Urinary bladder (tissue), 4 donors: ENCODE measurements at places on chromosomes 6 and 20.

DNA sequence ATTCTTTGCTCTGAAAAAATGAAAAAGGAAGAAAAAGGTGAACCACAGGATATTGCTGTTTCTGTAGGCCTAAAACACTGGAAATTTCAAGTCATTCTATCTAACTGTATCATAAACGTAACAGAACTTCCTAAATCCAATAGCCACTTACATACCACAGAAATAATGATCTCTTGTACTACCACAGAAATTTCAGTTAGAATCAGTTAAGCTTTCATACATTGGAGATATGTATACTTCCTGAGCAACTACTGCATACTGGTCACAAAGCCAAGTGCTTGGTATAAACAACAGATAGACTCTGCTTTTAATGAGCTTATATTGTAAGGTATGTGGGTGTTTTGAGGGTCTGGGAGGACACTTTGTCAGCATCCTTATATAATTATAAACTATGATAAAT lies 38.6 kb downstream of the VTA1 start:
- DNase-seq: no peak

DNA sequence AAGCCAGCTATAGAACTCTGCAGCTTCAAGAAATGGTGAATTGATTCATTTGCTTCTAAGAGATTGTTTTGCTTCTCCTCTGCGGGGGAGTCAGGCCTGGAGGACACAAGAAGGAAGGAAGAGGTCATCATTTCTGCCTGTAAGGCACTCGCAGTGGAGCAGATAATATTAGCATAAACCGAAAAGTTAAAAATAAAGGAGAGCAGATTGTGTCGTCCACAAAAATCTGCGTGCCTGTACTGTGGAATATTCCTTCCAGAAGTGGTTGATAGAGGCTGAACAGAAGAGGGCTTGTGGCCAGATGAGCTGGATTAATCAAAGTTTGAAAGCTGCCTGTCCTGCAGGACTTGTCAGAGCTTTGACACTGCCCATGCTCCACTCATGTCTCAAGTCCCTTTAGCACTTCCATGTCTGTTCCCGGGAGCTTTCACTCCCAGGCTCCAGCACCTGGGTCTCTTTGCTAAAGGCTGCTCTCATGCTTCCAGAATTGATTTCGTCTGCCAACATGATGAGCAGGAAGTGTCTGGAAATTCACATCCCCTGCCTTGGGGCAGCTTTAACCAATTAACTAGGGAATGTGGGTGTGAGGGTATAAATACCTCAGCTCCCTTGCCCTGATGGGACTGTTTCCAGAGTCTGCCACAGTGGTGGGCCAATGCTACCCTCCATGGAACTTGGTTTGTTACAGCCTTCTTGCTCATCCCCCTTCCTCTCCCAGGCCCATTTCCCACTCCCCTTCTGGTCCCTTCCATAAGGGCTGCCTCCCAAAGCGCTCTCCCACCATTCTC lies 65.1 kb upstream of the STX16 start:
- no peak for DNase-seq

DNA sequence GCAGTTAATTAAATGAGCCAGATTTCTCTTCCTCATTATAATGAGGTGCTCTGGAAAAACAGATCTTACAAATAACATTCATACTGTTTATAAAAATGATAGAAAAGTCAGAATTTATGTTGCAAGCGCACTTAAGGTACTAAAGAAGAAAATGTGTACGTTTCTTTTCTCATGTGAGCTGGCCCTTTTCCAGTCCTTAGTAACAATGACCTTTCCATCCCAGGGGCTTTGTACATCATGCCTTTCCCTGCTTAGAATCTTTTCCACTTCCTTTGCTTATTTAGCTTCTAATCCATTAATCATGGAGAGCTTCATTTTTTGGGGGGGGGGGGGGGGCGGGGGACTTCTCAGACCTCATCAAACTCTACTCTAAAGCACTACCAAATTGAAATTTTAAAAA lies 4.8 kb downstream of the FBXO5 start:
- no peak for DNase-seq

DNA sequence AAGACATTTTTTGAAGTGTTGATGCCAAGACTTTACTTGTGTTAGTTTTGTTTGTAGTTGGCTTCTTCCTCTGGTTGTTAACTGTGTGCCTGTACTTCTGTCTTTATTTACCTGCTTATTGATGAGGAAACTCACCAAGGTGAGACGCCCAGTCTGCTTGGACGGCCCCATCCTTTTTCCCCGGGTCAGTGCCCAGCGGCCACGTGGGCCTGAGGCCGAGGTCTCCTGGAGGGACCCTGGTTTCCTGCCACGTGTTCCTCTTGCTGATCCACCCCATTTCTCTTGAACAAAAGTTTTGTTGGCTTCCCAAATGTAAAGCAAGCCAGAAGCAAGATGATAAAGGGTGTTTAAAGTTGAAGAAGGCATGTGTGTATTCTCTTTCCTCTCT lies 24.8 kb downstream of the DUSP22 start:
- no peak for DNase-seq

GRCh38 chr6:26358511-26358981 lies 6.5 kb upstream of the BTN3A2 start:
- DNase-seq: no peak
